Forelimb muscle (tissue), 1 donor: ENCODE measurements at places on chromosomes 2 and 18. TPM values are rescaled to one million over a fixed set of nuclear protein-coding genes. Genes with fewer than 3 reads are reported as not detected.

GRCh38 chr18:24168496-24168895, 29.6 kb downstream of the CABYR start:
- no peak for DNase-seq

GRCh38 chr2:241051578-241052487, 50.3 kb downstream of the MTERF4 start:
- DNase-seq: no peak

Gene ASB3
- polyA plus RNA-seq: 14.6 TPM

Gene MYO7B
- 1.1 TPM for polyA plus RNA-seq

Gene HOXD12
- polyA plus RNA-seq: not detected

- DNase-seq: no peak
These were observed 65.1 kb upstream of the GPR45 start for GRCh38 chr2:105176429-105176828.

GRCh38 chr2:241618829-241619228, 18.1 kb downstream of the THAP4 start:
- no peak for DNase-seq

Gene FAHD2A
- polyA plus RNA-seq: 20.3 TPM
